ENCODE measurements at places on chromosomes 16 and 17.

DNA sequence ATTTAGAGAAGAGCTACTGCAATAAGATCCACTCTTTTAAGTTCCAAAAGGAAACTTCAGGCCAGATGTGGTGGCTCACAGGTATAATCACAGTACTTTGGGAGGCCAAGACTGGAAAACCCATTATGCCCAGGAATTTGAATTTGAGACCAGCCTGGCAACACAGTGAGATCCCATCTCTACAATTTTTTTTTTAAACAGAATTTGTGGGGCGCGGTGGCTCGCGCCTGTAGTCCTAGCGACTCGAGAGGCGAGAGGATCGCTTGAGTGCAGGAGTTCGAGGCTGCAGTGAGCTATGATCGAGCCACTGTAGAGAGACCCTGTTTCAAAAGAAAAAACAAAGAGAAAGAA is 793 bp downstream of the COG7 start:
- DNase-seq = no peak

DNA sequence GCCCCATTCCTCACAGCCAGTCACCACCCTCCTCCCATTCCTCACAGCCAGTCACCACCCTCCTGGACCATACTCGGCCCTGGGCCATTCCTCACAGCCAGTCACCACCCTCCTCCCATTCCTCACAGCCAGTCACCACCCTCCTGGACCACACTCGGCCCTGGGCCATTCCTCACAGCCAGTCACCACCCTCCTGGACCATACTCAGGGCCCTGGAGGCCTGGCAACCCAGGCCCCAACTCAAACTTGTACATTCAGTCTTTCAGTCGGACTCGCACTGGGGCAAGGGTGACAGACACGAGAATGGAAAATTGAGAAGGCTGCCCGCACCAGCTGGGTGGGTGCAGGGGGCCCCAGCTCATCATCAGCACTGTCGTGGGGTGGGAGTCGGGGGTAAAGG is 30.4 kb upstream of the FOXK2 start:
- DNase-seq = no peak

- no peak for DNase-seq
Measured at GRCh38 chr17:81058263-81058871, 23.4 kb downstream of the BAIAP2 start.

- DNase-seq = no peak
Measured at GRCh38 chr17:75765981-75766380, 989 bp upstream of the GALK1 start.

- no peak for DNase-seq
Measured at GRCh38 chr16:73028721-73029361, 19.1 kb downstream of the ZFHX3 start.

GRCh38 chr16:212999-213398 is 16.2 kb downstream of the LUC7L start:
- no peak for DNase-seq

DNA sequence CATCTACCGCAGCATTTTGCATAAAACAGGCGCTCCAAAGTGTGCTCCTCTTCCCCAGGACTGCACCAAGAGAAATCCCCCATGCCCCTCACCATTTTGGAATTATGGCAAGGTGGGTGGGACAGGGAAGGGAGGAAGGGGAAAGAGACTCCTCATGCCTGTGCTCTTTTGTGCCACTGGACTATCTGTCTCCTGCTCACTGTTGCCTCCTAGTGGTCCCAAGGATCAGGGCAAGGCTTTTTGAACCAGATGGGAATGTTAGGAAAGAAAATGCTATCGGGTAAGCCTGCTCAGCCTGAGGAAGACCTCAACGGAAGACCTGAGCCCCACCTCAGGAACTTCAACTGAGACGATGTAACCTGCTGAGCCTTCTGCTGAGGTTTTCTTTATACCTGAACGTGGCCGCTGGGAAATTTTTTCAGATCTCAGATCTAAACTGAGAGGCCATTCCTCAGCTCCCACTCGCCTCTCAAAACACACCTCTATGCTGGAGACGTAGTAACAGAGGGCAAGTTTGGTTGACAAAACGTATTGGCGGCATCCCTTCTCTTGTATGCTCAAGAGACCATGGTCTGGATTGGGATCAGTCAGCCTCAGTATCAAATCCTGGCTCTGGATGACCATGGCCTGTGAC is 58.3 kb downstream of the SPACA3 start:
- no peak for DNase-seq

DNA sequence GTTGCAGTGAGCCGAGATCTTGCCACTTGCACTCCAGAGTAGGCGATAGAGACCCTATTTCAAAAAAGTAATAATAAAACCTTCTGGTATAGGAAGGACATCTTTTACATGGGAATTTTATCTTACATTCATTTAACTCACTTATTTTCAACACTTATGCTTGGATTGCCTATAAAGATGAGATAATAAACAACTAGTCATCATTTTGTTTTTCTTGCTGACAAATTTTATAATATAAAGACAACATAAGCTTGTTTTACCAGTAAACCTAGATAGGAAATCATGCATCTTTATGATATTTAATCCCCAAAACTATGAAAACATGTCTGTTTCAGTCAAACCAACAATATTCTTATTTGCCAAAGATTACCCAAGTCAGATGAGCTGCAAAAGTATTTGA is 17.0 kb downstream of the ABCC3 start:
- DNase-seq = no peak

DNA sequence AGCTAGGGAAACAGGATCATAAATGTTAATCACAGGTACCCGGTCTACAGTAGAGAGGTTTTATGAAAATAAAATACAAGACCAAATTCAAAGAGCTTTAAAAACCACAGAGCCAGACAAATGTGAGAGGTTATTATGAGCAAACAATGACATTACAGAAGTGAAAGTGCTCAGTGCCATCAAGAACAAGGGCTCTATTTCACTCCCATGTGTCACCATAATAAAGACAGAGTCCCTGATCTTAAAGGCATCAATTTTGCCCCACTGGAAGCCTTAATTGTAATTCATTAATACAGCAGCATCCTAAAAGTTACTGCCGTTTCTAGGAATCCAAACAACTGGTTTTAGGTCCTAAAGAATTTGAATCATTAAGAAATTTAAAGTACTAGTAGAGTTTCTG is 43.7 kb upstream of the CDRT4 start:
- DNase-seq = no peak

- no peak for DNase-seq
Measured at GRCh38 chr17:77824102-77824779, 134.3 kb upstream of the TNRC6C start.

GRCh38 chr17:81097134-81097942 is 62.4 kb downstream of the BAIAP2 start:
- DNase-seq = no peak

DNA sequence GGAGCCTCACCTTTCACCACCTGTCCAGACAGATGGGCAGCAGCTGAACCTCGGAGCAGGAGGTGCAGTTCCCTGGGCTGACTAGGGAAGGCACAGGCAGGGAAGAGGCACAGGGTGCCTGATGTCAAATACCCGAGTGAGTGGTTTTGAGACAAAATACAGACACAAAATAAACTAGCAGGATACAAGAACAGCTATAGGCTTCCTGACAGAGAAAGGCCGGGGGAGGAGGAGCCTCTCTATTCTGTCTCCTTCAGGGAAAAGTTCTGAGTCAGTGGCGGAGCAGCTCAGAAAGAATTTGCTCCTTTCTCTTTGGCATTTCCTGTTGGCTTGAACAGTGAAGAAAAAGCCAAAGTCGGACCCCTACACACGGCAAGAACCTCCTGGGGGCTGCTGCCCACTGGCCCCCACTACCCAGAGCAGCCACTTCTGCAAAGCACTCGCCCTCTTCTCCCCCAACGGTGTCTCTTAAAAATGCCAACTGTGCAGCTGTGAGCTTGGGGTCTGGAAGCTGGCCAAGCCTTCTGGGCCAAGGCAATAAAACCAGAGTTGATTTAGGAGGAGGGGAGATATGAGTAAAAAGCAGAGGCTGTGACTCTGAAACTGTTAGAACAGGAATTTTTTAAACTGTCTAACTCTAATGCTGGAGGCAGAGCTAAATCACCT is 14.4 kb upstream of the FAAP100 start:
- DNase-seq = no peak

DNA sequence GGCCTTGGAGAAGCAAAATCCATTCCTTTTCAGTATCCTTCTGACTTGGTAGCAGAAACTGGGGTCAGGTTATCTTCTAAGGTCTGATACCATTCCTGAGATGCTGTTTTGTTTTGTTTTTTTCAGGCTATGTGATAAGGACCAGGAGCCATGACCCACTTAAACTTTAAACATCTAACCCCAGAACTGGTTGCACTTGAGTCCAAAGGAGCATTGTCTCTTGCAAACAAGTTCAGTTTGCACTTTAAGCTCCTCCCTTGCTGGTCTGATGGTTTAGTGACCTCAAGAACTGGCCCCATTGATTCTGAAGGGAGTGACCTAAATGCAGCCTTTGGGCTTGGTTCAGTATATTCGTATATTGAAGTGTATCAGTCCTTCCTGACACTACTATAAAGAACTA is 75.2 kb downstream of the ERCC4 start:
- no peak for DNase-seq

DNA sequence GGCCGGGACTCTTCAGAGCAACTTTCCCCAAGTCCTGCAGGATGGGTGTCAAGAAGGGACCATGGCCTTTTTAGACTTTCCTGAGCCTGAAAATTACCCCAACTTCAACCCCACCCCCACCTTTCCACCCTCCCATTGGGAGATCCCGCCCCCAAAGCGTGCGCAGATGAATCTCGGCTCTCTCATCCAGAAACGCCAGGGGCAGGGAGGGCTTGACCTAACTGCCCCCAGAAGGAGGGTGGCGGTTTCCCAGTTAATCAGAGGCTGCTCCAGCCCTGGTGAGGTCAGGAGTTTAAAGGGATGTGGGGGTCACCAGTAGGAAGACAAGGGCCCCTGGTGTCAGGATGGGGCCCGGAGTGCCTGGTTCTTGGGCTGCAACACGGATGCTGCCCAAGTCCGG is 480 bp downstream of the KIF19 start:
- DNase-seq = no peak

DNA sequence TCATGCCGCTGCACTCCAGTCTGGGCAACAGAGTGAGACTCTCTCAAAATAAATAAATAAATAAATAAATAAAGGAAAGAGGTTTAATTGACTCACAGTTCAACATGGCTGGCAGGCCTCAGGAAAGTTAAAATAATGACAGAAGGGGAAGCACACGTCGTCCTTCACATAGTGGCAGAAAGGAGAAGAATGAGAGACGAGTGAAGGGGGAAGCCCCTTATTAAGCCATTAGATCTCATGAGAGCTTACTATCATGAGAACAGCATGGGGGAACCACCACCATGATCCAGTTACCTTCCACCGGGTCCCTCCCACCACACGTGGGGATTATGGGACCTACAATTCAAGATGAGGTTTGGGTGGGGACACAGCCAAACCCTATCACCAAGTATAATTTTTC is 54.5 kb downstream of the PAFAH1B1 start:
- DNase-seq = no peak

GRCh38 chr16:57977418-57978069 is 6.6 kb upstream of the CNGB1 start:
- DNase-seq = no peak

DNA sequence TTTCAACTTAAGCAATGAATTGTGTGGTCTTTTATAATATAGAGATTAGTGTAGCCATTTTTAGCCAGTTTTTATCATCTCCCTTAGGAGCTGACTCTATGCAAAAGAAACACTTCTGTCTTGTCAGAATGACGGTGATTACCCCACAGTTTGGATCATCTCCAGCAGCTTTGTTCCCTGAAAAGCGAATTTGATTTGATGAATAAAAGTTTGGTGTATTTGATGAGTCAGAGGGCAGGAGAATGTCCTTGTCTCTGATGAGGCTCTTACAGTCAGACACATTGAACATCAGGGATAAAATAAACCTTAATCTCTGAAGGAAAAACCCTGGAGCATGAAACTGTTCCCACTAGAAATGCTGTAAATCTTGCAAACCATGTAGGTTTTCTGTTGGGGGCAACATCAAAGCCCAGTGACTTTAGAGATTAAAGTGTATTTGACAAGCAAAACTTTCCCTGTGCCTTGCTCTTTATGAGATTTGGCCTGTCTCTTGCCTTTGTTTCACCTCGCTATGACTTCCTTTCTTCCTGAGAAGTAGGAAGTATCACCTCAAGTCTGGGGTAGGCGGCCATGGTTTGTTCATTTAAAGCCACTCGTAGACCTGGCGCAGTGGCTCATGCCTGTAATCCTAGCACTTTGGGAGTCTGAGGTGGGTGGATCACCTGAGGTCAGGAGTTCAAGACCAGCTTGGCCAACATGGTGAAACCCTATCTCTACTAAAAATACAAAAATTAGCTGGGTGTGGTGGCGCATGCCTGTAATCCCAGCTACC is 209.3 kb downstream of the FTO start:
- DNase-seq = no peak

DNA sequence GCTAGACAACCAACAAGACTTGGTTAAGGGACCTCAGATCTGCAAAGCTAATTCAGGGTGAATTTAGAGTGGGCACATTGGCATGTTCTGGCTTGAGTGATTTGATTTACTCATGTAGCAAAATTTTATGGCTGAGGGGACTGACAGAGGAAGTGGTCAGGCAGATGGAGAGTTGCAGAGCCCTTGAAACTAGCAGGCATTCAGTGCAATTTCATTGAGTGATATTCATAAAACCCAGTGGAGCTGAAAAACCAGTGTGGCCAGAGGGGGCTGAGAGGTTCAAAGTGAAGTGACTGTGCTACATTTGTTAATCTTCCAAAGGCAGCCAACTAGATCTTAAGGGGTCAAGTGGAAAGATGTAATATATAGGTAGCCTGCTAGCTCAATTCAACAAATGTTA is 2.2 kb upstream of the TMEM94 start:
- no peak for DNase-seq

GRCh38 chr17:32275060-32276042 is 9.7 kb downstream of the RHBDL3 start:
- no peak for DNase-seq

GRCh38 chr16:9518051-9518450 is 426.6 kb downstream of the HAPSTR1 start:
- DNase-seq = no peak

- DNase-seq = no peak
Measured at GRCh38 chr17:76452127-76452659, 759 bp downstream of the UBE2O start.

DNA sequence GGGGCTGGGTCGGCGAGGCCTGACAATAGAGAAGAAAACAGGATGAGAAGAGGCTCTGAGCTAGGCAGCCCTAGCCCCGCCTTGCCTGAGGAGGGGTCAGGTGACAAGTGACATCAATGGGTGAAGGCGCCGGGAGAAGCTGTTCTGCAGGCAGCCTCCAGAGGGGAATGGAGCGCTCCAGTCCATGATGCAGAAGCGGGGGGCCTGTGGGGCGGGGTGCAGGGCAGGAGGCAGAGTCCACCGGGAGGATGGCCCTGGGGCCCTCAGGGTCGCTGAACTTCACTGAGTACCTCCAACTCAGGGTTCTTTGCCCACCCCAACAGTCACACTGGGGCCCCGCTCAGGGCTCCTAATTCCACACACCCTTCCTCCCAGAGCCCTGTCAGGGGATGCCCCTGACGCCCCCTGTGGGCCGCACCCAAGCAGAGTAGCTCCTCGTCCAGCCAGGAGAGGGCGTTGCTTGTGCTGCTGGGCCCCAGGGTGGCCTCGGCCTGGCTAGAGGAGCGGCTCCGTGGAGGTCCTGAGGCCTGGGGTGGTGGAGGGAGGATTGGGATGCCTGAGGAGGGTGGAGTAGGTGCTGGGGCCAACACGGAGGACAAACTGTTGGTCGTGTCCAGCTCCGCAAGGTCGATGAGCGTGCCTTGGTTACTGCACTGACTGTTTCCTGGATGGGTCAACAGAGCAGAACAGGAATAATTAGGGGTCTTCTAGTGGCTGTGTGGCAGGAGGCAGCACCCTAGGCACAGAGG is 20.8 kb downstream of the GGA3 start:
- no peak for DNase-seq

Data from esophagus squamous epithelium (tissue), 5 donors.